ENCODE measurements at places on chromosomes 5 and 9.

- no peak for DNase-seq
Observed at GRCh38 chr9:108048406-108049025, 558.9 kb upstream of the KLF4 start.

- no peak for DNase-seq
Observed at GRCh38 chr9:105554042-105554441, 3.9 kb upstream of the FKTN start.

- DNase-seq, result no peak
Observed at GRCh38 chr9:136729144-136729543, 13.6 kb downstream of the LCN10 start.

GRCh38 chr9:105144841-105145240, 99.6 kb upstream of the SLC44A1 start:
- DNase-seq, result no peak

GRCh38 chr9:2621722-2622460, at the start of gene VLDLR:
TSS of gene VLDLR (plus strand) at chr9:2621787. CDS start at chr9:2622190, 403 bp downstream.
- DNase-seq, result peak; percentile 75

- DNase-seq, result no peak
Observed at GRCh38 chr5:53166183-53166495, 56.6 kb upstream of the MOCS2 start.

DNA sequence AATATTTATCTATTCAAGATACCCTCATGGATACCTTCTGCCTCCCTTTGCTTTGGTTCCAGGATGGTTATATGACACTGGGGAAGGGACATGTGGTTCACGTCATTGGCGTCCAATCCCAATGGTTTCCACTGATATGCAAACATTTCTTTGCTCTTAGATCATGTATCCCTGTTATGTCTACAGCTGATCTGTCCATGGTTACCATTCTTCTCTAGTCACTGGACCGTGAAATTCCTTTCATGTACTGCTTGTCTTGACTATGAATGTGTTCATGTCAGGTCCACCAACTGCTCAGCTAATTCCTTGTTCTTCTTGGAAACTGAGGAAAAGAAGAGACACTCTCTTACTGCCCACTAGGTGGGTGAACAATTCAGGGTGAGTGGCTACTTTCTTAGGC, 391.1 kb upstream of the ZNF608 start:
- peak; percentile 41 for DNase-seq

GRCh38 chr5:123093111-123093600, 4.1 kb downstream of the PRDM6 start:
- DNase-seq, result no peak

- no peak for DNase-seq
Observed at GRCh38 chr5:132586063-132586462, 29.3 kb downstream of the RAD50 start.

- DNase-seq, result no peak
Observed at GRCh38 chr5:139383993-139384590, 995 bp upstream of the SLC23A1 start.

GRCh38 chr9:89442501-89442978, 55.4 kb downstream of the SEMA4D start:
- DNase-seq, result no peak

GRCh38 chr5:153480401-153480800, 10.1 kb upstream of the GRIA1 start:
- no peak for DNase-seq

DNA sequence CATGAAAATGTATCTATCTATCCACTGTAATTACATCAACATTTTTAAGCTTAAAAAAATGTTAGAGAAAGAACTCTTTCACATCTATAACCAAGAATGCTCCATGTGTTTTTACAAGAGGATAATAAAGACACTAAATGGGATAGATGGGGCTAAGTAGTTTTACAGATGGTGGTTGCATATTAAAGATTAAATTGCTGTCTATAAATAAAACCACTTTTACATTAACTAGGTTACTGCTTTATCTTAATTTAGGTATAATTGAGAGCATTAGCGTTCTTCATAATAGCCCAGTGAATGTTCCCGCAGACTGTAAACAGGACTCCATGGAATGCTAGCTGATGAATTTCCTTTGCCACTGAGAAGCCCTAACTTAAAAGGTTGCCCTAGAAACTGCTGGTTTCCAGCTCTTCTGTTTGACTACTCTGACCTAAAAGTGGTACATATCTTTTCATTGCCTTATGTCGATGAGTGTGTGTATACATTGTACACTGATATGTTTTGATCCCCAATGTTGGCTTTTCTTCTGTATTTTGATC, 117.9 kb downstream of the SGCD start:
- no peak for DNase-seq

DNA sequence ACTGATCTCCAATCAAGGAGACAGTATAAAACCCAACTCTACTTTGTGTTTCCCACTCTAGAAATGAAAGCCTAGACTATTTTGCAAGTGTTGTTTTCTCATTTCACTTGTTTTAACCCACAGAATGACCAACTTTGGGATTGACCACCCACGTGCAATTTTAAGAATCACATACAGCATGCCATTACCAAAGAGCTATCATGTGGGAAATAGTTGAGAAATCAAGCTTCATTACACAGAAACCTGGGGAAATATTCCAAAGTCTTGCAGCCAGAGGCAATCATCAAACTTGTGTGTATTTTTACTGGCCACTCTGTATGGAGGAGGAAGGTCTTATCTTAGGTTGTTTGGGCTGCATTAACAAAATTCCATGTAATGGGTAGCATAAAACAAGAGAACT, 451.4 kb upstream of the DAB2 start:
- no peak for DNase-seq

DNA sequence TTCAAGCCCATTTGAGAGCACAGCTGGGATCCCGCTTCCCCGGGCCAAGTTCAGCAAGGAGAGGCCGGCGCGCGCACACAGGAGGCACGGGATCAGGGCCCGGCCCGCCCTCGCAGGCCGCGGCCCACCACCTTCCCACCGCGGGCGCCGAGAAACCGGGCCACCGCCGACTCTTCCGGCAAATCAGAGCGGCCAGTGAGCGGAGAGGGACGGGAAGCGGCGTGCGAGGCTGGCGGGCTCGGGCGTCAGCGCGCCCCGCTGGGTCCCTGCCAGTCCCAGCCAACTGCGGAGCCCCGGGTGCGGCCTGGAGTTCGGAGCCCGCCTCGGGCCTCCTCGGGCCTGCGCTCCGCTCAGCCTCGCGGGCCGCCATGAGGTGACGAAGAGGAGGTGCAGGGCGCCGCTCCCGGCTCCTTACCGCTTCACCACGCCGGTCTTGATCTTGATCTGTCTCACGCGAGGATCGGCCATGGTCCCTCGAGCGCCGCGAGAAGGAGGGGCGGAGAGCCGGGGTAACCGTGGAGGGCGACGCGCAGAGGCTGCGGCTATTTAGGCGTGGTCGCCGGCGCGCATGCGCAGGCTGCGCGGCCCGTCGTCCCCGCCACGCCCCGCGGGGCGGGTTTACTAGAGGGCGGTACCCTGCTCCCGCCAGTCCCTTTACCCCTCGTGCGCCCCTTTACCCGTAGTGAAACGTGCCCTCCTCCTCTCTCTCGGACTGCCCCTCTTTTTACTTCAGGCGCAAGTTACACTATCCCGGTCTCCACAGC, at the start of gene TBCA:
Gene TBCA, minus strand, starts transcription at position 550 of the 764 bp plus-strand sequence. Its CDS starts 82 bp downstream, at position 468.
- DNase-seq, result peak; percentile 97

DNA sequence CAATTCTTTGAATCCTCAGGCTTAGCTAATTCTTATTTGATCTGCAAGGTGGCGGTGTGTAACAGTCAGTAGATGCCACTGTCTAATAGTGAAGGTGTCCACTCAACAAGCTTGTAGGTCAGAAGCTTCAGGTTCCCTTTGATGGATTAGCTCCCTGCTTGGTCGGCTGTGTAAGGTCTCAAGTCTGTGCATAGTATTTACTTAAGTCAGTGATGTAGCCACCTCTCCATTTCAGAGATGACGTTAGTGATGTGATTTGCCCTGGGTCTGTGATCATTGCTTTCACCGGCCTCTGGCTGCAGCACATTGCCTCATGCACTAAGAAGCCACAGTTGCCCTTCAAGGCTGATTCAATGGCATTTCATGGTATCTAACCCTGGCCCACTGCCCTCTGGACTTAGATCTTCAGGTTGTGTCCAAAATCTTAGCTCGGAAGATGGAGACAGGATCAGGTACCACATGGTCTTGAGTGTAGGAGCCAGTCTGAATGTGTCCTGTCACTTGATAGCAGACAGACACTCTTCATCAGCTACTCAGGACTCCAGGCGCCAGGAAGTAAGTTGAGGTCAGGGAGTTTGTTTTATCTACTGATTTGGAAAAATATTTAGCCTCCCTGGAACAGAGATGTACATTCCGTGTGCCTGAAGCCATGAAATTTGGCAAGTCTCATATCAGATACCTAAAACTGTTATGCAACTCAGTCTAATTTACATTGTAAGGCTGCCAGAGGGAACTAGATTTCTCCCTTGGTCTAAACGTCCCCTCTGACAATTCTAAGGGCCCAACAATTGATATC, 42.9 kb downstream of the SUB1 start:
- peak; percentile 31 for DNase-seq

DNA sequence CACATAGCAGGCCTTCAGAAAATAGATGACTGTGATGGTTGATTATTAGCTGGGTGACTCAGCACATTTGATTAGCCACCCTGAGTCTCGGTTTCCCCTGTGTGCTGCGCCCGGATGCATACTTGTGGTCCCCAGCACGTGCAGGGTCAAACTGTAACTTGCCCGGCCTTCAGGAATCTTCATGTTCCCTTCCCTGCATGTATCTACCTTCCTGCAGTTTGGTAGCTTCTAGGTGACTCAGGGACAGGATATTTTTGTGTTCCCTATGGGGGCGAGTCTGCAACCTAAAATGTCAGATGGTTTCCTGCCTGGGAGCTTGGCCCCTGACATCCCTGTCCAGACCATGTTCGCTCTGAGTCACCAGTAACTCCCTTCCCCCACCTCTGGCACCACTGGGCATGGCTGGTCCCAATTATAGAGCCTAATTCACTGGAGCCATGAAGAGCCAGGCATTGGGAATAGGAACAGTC, 13.2 kb downstream of the PTGS1 start:
- DNase-seq, result no peak

GRCh38 chr9:33236571-33236970, 3.4 kb upstream of the SPINK4 start:
- DNase-seq, result no peak

- DNase-seq, result peak; percentile 73
Observed at GRCh38 chr9:37371565-37372464, 50.7 kb upstream of the GRHPR start.

GRCh38 chr5:178207917-178208280, 3.6 kb downstream of the HNRNPAB start:
- DNase-seq, result no peak

- peak; percentile 88 for DNase-seq
Observed at GRCh38 chr5:10595672-10596309, 31.9 kb downstream of the ANKRD33B start.

DNA sequence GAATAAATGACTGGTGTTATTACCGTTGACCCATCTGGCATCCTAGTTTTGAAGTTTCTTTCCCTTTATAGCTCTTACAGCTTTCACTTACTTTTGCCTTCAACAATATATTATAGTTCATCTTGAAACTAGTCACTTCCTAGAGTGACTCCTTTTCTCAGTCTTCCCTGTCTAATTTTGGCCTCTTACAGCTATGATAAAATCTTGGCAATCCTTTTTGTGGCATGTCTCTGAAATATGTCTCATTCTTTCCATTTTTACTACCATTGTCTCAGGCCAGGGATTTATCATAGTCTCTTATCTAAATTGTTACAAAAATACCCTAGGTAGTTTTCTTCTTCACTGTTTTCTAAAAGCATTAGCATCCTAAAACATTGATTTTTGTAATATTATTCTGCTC, 621.3 kb upstream of the ZNF608 start:
- DNase-seq, result no peak

- no peak for DNase-seq
Observed at GRCh38 chr9:88689509-88690298, 154.7 kb downstream of the NXNL2 start.

DNA sequence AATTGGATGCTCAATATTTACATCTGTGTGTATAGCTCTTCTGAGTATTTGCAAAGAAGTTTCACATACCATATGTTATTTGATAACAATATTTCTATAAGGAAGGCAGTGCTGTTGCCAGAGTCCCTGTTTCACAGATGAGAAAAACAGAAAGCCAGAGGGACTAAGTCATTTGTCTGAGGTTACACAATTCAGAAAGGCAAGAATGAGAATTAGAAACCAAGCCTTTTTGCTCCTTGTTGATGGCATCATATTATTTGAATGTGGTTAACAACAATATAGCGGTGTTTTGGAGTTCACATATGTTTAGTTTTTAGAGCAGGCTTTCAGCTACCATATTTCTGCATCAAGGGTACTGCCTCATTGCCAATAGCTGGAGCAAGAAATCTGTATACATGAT, 110.9 kb upstream of the PRLR start:
- DNase-seq, result no peak

GRCh38 chr9:9504869-9505268, 1107.9 kb downstream of the PTPRD start:
- no peak for DNase-seq

DNA sequence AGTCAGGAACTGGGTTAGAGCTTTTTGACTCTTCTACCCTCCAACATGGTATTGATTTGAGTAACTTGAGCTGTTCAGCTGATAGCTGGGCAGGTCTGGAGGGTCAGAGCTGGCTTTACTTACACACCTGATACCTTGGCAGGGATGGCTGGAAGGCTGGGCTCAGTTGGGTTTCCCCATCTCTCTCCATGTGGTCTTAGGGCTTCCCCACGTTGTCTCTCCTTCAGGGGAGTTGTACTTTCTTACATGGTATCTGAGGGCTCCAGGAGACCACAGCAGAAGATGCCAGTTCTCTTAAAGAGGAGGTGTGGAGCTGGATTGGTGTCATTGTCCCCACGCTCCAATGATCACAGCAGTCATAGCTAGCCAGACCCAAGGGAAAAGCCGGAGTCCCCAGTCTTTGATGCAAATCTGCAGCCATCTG, 25.6 kb downstream of the ISOC1 start:
- no peak for DNase-seq

DNA sequence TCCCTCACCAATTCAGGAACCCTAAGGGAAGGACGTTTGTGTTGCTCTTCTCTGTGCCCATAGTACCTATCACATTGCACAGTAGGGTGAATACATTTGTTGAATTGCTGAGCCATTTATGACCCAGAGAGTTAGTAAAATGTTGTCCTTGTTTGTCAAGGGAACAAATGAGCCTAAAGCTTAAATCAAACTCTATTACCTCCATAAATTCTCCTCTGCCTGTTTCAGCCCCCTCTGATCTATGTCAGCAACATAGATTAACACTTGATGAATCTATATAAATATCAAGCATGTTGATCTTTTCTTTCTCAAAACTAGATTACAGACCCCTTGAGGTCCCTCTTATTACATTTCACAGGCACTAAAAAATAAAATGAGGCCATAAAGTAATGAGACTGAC, 7.1 kb downstream of the SLC1A1 start:
- no peak for DNase-seq

DNA sequence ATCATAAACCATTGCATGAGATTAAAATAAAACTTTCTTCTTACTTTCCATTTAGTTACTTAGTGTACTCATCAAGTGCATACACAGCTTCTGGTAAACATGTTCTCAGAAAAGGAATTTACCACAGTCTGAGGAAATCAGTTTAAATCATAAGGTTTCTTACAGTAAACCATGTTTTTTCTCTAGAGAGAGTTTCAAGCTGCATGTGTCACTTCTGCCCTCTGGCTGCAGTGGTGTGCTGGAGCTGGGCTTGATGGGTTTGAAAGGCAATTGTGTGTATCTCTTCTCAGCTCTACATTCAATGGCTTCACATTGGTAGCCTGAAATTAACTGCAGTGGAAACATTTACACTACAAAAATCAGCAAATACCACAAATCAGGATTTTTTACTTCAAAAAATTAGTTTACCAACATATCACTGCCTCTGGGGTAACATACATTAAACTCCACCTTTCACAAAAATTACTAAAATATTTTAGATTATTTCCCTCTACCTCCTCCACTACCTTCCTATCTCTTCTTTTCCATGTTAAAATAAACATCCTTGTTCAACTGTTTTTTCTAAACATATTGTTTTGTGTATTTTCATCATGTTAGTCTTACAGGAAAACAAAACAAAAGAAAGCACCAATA, 414.3 kb downstream of the ANXA1 start:
- peak; percentile 83 for DNase-seq
